ENCODE measurements at places on chromosomes 7 and 10.

- DNase-seq = no peak
Measured at GRCh38 chr7:44489955-44490350, 505 bp downstream of the NUDCD3 start.

GRCh38 chr7:148108381-148108780 lies 482.2 kb upstream of the C7orf33 start:
- DNase-seq = no peak

GRCh38 chr7:34761627-34762026 lies 103.6 kb downstream of the NPSR1 start:
- DNase-seq = no peak

DNA sequence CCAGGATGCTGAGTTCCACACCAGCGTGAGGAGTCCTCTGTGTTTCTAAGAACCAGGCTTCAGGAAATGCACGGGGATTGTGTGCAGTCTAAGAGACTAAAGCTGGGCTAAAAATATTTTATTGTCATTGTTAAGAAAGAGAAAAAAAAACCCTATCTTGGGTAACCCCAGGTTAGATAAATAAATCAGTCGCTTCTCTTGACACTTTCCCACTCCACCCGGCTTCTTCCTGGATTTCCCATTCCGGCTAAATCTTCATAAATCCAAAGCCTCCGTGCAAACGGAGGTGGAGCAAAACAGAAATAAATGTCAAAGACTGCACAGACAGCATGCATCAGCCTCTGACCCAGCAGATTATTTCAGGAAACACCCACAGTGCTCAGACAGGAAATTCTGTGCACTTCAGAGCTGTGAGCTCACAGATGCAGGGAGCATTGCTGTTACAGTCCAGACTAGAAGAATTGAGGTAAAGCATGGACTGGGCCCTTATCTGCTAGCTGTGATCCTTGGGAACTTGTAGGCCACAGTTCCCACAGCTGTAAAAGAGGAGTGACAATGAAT lies 44.8 kb upstream of the GRID1 start:
- no peak for DNase-seq

GRCh38 chr10:112634096-112634830 lies 187.2 kb downstream of the VTI1A start:
- DNase-seq = no peak

- no peak for DNase-seq
Measured at GRCh38 chr7:55131142-55131929, 112.5 kb downstream of the EGFR start.

GRCh38 chr7:89511900-89512299 lies 642.4 kb upstream of the STEAP1 start:
- no peak for DNase-seq

DNA sequence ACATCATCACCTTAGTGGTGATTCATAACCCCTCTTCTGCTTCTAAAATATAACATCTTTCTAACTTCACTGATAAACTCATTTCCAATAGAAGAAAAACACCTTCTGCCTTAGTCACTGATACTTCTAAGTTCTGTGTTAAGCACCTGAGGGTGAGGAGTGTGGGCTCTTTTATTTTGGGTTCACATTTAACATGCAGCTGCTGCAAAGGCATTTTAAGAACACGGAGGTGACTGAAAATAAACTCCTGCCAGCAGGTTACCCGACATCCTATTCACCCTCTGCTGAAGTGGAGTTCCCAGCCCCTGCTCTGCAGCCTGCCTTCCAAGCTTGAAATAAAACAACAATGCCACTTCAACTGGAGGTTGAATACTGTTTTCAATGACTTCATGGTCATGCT lies 202.9 kb upstream of the PLXNA4 start:
- DNase-seq = no peak

DNA sequence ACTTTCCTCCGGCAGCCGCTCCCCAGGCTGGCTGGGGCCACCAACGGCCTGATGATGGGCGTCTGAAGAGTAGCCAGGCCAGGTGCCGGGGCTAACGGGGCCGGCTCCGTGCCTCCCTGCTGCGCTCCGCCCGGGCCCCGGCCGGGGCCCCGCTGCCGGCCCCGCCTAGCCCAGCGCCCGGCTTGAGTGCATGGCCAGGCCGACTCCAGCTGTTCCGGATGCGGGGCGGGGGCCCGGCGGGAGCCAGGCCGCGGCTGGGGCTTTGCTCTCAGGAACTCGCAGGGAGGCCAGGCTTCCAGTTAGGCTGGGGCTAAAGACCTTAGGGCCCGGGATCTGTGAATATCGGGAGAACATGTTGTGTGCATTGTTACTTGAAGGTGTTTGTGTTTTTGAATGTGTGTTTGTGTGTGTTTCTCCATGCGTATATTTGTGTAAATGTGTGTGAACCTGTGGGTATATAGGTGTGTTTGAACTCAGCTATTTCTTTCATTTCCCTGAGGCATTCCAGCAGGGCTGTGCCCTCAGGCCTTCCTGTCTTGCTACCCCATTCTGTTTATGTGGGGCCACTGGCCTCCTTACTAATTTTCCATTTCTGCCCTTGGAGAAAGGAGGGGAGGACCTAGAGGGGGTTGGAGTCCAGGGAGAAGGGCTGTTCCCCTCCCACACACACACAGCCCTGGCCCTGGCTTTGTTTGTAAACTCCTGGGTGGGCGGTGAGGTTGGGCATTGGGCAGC lies 1.1 kb upstream of the LBX1 start:
- DNase-seq = no peak

GRCh38 chr10:69934768-69935167 lies 117.9 kb upstream of the MACROH2A2 start:
- no peak for DNase-seq

Data from stimulated activated CD8-positive, alpha-beta memory T cell treated with anti-CD3 and anti-CD28 coated beads, Interleukin-7, amount 100 ng/mL, for 48 hours (primary cell).